ENCODE measurements at places on chromosomes 1 and 21.
A peak's percentile ranks its signal among the peaks of the same experiment; 100 is the strongest.

- DNase-seq, result no peak
Measured at GRCh38 chr1:175157200-175157599, 35.4 kb downstream of the KIAA0040 start.

- no peak for DNase-seq
Measured at GRCh38 chr1:166888373-166889111, 12.5 kb upstream of the TADA1 start.

DNA sequence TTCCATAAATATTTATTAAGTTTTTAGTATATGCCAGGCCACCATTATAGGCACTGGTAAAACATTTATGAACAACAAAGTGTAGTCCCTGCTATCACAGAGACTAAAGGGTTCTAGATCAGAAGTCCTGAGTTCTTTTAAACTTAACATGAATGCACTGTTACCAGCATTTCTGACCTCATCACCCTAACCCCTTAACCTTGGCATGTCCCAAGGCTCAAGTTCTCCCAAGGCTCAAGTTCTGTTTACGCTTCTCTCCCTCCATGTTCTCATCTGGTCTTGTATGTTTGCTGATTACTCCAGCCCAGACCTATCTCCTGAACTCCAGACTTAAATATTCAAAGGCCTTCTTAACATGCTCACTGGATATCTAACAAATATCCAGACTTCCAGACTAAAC is 54.5 kb downstream of the UBE2T start:
- DNase-seq, result peak; percentile 4

GRCh38 chr1:183279835-183280234 is 93.8 kb downstream of the LAMC2 start:
- DNase-seq, result no peak

- no peak for DNase-seq
Measured at GRCh38 chr1:41775956-41776585, 142.7 kb downstream of the HIVEP3 start.

GRCh38 chr1:1298861-1299685 is 8.7 kb downstream of the ACAP3 start:
- DNase-seq, result no peak

- no peak for DNase-seq
Measured at GRCh38 chr1:119815361-119815760, 4.1 kb upstream of the REG4 start.

DNA sequence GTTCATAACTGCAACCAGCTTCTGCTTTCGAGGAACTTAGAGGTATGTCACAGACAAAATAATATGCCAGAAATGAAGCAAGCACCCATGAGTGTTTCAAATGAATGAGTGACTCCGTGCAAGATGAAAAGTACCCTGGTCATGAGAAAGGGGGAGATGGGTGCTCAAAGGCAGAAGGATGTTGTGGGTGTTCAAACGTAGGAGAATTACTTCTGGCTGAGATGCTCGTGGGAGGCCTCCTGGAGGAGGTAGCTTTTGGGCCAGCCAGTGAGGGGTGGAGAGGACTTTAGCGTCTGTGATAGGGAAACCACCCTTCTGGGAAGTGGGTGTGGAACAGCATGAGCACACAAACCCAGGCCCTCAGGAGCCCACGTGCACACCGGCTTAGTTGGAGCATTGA is 113.8 kb downstream of the SYF2 start:
- DNase-seq, result no peak

- no peak for DNase-seq
Measured at GRCh38 chr1:202956969-202957368, 1.1 kb downstream of the ADIPOR1 start.

DNA sequence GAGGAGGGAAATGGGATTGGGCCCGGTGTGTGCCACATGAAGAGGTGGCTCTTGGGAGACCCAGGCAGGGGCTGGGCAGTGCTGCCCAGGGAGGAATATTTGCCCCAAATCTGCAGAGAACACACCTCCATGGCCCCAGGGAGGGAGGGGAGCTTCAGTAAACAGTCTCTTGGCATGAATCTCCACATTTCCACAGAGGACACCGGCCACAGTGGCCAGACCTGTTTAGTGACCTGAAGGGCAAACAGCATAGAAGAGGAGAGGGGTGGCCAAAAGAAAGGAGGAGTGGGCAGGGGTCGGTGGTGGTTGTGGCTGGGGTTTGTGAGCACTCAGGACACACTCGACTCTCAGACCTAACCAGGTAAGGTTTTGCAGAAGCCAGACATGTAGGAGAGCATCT is 54.0 kb upstream of the IFFO2 start:
- DNase-seq, result no peak

- no peak for DNase-seq
Measured at GRCh38 chr1:210340311-210340710, 11.6 kb downstream of the HHAT start.

DNA sequence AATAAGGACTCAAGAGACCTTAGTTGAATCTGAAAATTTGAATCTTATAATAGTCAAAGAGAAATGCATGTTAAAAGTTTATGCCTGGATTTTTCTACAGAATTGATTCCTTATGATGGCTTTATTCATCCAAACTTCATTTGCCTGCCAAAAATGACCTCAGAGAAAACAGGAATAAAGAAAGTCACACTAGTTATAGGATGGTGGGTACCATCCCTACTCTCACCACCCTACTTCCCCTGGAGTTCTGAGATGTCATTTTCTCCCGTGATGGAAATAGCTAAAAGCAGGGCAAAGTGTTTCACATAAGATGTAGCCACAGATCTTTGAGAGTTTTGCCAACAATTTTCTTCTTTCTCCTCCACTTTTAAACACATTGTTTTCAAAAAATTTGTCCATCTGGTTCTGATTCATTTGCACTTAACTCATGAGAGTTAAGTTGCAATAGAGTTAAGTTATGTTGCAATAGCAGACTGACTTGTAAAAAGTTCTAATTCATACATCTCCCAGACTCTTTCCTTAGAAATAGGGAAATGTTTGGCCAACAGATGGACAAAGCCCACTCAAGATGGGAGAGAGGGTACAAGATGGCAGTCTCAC is 384.6 kb downstream of the PLPP3 start:
- DNase-seq, result no peak

All from LNCaP clone FGC (cell line).